Left cardiac atrium (tissue), 4 donors: ENCODE measurements at places on chromosomes 2 and 18. TPM values are rescaled to one million over a fixed set of nuclear protein-coding genes. Genes with fewer than 3 reads are reported as not detected.

The TDRD15 gene
- total RNA-seq = not detected

The TUBB8B gene
- total RNA-seq = not detected

The ASAP2 gene
- total RNA-seq = 18.2 TPM

The ERICH2 gene
- 1.2 TPM for total RNA-seq

The VPS4B gene
- total RNA-seq = 28.5 TPM

The CCDC74B gene
- 0.76 TPM for total RNA-seq

The LRP1B gene
- 1.2 TPM for total RNA-seq

The VSNL1 gene
- 25.2 TPM for total RNA-seq

The INHA gene
- 2.2 TPM for total RNA-seq

The AGXT gene
- total RNA-seq = 0.24 TPM

The SKOR2 gene
- not detected for total RNA-seq

The TEKT4 gene
- total RNA-seq = not detected

The INPP5D gene
- total RNA-seq = 7.2 TPM

The LHCGR gene
- 0.26 TPM for total RNA-seq

The HOXD10 gene
- total RNA-seq = not detected

The ARHGAP15 gene
- 7.2 TPM for total RNA-seq

The PLB1 gene
- 6.2 TPM for total RNA-seq
